MM.1S (cell line): ENCODE measurements at places on chromosomes 12 and 14.

DNA sequence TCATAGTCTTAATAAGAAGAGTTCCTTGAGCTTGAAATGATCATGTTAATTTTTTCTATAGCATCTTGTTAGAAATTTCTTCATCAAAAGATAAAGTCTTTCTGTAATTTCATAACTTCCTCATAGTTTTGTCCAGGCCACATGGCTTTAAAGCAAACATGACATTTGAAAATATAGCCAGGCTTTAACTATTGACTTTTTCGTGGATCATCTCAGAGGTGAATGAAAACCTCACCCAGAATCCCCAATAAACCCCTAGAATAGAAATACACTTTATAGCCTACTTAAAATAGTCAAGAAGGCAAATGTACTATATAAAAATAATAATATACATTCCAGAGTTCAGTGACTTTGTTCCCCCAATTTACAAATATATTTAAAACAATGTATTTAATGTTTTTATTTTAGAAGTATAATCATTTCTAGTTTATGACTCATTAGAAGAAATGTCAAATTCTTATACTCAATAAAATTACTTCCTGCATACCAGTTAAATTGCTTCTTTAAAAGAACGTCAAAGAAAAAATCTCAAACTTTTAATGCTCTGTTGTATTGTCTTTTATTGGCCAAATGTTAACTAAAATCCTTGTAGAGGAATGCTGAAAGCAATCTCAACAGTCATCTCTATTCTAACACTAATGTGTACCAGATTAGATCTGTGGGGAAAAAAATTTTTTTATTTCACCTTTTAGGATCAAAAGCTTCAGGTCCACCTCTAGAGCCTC is 21.6 kb downstream of the EXOC5 start:
- no peak for DNase-seq

- no peak for DNase-seq
Observed at GRCh38 chr12:94329366-94329765, 130.3 kb downstream of the CEP83 start.

- DNase-seq = no peak
Observed at GRCh38 chr14:89138846-89139245, 278.2 kb downstream of the FOXN3 start.

- no peak for DNase-seq
Observed at GRCh38 chr12:9096563-9097176, 19.0 kb downstream of the A2M start.

GRCh38 chr14:49545071-49545470 is 41.1 kb downstream of the RPS29 start:
- DNase-seq = no peak

DNA sequence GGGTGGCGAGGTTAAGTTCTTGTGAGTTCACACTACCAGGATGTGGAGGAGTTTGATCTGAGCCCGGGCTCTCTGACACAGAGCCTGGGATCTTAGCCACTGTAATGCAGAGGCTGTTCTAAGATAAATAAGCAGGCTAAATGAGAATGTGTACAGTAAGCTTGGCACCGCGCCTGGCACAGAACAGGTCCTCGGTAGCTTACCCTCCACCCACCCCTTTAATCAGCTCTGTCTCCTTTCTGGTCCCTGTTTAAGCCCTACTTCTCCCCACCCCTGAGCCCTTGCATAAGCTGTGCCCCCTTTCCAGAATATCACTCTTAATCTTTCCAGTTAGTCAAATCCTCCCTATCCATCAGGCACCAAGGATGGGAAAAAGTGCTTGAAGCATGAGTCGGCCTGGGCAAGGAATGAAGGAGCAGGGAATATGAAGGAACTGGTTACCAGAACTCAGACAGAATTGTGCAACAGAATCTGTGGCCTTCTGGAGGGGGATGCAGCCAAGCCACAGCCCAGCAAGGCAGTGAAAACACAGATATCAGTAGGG is 32.8 kb upstream of the CMKLR1 start:
- no peak for DNase-seq

- DNase-seq = no peak
Observed at GRCh38 chr14:99242816-99243721, 28.9 kb downstream of the BCL11B start.

GRCh38 chr12:4809449-4810218 is 89.4 kb downstream of the GALNT8 start:
- no peak for DNase-seq

DNA sequence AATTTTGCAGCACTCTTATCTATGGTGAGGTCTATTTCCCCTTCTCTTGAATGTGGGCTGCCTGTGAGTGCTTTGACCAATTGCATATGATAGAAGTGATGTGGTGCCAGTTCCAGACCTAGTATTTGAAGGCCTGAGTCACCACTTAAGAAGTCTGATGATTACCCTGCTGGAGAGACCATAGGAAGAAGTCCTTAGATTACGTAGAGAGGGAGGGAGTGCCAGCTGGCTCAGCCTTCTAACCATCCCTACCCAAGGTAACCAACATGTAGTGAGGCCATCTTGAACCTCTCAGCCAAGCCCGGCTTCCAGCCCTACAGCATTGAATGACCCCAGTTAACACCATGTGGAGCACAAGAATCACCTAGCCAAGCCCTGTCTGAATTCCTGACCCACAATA is 166.9 kb downstream of the NELL2 start:
- DNase-seq = no peak

- DNase-seq = peak; percentile 64
Observed at GRCh38 chr12:43957732-43958372, 122.0 kb downstream of the TMEM117 start.

- DNase-seq = no peak
Observed at GRCh38 chr14:77004711-77005460, 23.6 kb downstream of the IRF2BPL start.

- no peak for DNase-seq
Observed at GRCh38 chr14:52013984-52014600, 24.7 kb downstream of the RTRAF start.

- no peak for DNase-seq
Observed at GRCh38 chr12:117450209-117450608, 88.8 kb upstream of the NOS1 start.

DNA sequence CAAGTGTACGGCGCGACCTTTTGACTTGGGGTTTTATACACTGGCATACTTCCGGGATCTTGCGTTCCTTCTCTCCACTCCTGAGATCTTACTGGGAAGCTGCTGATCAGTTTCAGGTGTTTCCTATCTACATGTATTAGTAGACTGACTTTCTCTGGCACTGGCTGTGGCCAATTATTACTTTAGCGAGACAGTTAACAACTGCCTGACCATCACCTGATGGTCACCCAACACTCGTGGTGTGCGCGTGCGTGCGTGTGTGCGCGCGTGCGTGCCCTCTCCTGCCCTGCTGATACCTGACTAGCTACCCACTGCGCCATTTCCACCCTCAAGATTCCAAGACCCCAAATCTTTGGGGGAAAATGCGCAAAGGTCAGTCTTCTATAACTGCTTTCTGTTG is 249.9 kb downstream of the AEBP2 start:
- DNase-seq = no peak

DNA sequence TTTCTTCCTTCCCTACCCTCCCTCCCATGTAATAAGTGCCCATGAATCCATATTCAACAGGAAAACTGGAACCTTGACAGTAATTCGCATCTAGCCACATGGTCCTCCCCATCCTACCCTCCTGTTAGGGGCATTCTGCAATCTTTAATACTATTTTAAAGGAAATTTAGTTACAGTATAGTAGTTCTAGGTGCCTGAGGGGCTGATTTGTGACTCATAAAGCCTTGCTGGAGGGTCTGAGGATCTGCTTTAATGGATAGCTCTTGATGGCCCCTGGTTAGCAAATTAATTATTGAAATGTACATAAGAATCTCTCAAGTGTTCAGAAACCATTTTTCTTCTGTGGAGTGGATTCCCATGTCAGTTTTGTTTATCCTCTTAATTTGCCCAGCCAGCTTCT is 54.1 kb downstream of the ESRRB start:
- no peak for DNase-seq

GRCh38 chr12:110907583-110907982 is 12.8 kb downstream of the MYL2 start:
- no peak for DNase-seq

DNA sequence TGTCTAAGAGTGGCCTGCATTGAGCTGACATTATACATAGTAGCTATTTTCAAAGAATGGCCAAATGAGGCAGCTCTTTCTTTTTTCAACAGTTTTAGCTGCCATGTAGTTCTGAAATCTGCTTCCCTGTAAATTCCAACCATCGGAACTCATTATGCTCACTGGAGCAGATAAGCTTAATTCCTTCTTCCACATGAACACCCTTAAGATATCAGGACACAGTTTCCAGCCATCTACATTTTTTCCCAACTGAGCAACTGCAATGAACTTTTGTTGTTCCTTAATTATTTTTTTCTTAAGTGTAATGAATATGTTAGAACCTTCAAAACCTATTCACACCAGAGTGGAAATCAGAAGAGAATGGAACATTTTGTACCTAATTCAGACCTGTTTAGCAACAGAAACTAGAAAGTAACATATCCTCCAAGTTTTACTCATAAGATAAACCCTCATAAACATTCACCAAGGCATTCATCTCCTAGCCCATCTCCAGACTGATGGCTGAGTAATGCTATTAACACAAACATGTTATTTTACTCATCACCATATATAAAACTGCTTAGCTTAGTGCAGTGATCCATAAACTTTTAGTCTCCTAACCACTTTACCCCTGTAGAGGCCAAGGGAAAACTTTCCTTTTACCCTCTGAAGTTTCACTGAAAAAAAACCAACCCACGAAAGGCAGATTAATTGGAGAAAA is 296.1 kb upstream of the SYT1 start:
- DNase-seq = no peak

- DNase-seq = no peak
Observed at GRCh38 chr14:40003773-40004172, 571.5 kb upstream of the FBXO33 start.

GRCh38 chr14:90788031-90788430 is 28.2 kb downstream of the TTC7B start:
- no peak for DNase-seq

GRCh38 chr12:123910761-123911193 is 61.9 kb downstream of the CCDC92 start:
- DNase-seq = no peak

DNA sequence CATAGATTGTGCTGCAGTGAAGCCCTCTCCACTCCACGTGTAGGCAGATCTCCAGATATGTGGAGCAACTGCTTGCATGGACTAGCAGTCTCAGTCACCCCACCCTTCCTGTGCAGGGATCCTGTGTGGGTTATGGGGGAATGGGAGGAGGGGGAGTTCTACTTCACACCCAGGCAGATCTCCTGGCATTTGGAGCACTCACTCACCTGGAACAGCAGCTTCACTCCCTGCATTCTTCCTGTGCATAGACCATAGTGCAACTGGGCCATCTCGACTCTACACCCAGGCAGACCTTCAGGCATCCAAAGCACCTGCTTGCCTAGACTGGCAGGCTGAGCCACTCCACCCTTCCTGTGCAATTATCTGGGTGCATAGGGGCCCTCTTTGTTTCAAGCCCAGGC is 96.0 kb upstream of the PCED1B start:
- DNase-seq = no peak

DNA sequence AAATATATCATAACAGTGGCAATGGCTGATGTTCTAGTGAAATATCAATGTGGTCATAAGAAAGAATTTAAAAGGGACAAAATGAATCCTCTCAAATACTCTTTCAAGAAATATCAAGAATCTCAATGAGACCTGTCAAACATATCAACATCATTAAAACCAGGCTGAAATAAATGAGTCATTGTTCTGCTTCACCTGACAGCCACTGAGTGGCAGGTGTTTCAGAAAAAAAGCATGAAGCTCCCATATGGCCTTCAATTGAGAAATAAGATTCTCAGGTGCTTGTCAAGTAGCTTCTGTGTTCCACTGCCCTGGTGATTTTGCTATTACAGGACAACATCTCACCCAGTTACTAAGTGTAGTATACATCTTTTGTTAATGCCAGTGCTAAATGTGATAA is 21.5 kb downstream of the ANAPC5 start:
- no peak for DNase-seq

DNA sequence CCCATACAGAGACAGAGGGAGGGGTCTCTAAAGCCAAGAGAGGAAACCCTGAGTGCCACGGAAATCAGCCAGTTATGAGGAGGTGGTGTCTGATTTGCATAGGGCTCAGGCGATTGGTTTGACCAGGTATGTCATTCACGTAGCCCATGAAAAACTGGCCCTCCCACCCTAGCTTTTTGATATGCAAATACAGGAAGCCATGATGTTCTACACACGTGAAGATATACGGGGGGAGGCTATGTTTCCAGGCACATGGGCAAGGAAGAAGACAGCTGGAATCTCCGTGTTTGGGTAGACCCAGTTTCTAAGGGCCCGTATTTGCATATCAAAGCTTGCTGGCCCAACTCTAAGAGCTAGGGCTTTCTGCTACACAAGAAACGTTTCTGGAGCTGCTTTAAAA is 717.8 kb upstream of the SEL1L start:
- DNase-seq = no peak

DNA sequence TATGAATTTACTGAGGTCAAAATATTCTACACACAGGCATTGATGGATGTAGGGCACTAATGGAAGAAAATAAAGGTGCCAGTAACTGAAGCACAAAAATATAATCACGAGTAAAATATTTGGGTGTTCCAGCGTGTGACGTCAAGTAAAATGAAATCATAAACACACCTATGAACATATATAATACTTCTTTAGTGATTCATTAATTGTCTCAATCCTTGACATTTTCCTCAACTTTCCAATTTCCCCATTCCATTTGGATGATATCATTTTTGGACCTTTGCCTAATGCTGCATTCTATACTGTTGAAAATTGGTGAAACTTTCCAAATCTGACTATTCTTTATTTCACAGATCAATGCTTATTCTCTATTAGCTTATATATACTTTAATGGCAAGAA is 649.3 kb downstream of the GALC start:
- no peak for DNase-seq

DNA sequence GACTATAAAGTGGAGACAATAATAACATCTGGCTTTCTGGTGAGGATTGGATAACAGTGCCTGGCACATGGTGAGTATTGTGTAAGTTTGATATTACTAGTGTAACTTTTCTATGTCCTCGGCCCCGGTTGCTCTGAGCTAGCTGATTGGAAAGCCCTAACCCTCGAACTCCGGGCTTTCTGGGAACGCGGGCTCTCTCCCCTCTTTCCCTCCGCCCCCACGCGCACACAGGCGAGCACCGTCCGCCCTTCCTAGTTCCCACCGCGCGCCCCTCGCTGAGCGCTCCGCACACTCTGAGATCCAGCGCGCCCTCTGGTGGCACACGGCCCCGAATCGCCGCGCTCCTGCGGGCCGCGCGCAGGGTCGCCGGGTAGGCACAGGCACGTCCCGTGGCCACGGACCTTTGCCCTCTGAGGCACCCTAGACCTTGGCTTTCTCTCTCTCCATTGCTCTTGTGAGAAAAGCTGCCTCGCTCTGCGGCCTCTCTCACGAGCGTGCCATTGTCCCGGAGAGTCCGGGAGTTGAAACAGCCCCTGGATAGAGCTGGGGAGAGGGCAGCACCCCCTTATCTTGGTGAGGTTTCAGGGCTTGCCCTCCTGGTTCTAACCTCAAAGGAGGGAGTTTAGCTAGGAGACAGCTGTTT is 23.2 kb upstream of the ESRRB start:
- peak; percentile 24 for DNase-seq
